CD4-positive, alpha-beta T cell treated with Interleukin-4 for 4 hours (primary cell): ENCODE measurements at places on chromosomes 7 and 10.

DNA sequence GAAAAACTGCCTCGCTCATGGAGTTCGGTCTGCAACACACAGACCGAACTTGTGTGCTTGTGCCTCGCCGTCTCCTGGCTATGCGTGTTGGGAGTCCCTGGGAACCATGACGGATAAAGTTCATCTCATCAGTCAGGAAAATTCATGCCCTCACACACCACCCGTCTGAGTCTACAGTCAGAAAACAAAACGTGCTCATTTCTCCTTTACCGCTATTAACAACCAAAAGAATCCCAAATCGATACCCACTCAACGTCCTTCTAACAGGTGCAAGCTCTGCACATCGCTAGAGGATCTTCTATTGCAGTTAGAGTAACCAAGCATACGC is 13.6 kb downstream of the CNPY1 start:
- DNase-seq = no peak

- no peak for DNase-seq
These were observed 97.4 kb downstream of the DNAJB6 start for GRCh38 chr7:157434231-157434630.

DNA sequence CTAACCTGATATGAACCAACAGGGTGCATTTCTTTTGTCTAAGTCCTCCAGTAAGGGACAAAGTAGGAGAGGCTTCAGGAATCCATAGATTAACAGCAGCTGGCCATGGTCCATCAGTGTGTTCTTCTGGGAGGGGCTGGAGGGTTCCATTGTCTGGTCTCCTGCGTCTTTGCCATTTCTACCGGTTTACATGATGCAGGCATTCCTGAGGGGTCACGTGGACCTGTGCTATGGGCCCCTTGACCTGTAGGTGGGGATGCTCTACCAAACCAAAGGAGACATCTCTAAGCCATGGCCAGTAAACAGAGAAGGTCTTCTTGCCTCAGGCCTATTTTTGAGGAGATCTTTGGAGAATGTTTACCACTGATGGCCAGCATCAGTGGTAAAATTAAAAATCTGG is 28.7 kb upstream of the HABP2 start:
- DNase-seq = no peak

- DNase-seq = no peak
These were observed 122.9 kb upstream of the FRMD4A start for GRCh38 chr10:14453593-14453992.

DNA sequence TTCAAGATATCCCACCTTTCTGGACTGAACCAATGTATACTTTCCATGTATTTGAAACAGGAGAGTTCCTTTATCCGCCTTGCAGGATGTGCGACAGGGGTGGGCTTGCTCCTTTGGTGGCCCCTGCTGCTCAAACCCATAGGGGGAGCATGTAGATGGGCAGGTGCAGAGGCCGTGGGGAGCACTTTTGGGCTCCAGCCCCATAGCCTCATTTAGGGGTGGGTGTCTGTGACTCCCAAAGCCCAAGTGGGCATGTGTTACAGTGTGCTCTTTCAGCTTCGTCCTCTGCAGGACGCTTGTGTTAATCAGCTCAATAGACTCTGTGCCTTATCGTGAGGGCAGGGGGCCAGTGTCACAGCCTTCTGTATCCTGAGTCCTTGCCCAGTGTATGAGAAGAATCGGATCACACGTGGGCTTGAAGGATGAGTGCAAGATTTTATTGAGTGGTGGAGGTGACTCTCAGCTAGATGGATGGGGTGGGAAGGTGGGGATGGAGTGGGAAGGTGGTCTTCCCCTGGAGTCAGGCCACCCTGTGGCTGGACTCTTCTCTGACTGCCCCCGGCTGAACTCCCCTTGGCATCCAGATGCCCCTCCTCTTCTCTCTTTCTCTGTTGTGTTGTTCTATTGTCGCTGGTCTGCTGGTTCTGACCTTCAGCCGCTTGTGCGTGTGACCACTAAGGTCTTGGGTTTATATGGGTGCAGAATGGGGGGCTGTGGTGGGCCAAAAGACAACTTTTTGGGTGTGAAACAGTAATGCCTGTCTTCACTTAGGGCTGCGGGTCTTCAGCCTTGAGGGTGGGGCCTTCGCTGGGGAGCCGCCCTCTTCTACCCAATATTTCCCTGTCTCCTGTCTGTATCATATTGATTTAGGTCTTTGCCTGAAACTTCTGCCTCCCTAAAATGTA is 262.2 kb downstream of the GLRX3 start:
- no peak for DNase-seq

DNA sequence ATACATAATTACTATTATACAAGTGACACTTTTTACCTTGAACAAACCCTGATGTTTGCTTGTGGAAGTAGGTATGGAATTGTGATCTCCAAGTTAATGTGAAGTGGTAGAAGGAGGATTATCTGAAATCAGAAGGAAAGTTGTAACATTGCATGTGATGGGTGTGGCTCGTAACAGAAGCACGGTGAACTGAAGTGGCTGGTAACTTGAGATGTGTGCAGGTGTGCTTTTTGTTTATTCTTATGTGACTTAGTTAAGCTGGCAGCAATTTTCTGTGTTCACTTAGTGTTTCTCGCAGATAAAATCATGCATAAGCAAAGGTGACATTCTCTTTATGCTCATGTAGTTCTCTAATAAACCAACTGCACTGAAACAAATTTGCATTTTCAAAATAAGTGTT is 82.3 kb downstream of the ZEB1 start:
- no peak for DNase-seq

- DNase-seq = no peak
These were observed 192.9 kb upstream of the SH2B2 start for GRCh38 chr7:102093599-102094315.

DNA sequence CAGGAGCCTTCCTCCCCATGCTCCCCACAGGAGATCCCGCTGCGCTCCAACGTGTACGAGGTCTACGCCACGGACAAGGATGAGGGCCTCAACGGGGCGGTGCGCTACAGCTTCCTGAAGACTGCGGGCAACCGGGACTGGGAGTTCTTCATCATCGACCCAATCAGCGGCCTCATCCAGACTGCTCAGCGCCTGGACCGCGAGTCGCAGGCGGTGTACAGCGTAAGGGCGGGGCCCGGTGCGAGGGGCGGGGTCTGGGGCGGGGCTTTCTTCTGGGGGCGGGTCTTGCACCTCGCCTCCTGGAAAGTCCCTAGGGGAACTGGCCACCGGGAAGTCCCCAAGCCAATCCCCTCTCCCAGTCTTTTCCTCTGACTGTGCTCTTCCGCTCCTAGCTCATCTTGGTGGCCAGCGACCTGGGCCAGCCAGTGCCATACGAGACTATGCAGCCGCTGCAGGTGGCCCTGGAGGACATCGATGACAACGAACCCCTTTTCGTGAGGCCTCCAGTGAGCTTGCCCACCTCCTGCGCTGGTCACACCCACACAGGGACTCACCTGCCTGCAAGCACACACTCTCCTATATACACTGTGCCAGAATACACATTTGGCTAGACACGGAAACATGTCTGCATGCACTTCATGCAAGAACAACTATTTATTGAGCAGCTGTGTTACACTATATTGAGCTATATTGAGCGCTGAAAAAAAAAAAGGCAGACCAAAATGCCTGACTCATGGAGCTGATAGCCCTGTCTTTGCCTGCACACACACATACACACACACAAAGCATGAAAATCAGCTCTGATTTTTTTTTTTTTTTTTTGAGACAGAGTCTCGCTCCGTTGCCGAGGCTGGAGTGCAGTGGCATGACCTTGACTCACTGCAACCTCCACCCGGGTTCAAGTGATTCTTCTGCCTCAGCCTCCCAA is 32.7 kb upstream of the VSIR start:
- no peak for DNase-seq
